ENCODE measurements at places on chromosomes 5 and 9. TPM values are rescaled to one million over a fixed set of nuclear protein-coding genes. Genes with fewer than 3 reads are reported as not detected.

The RFESD gene
- total RNA-seq, result 3.4 TPM

The UBE2QL1 gene
- total RNA-seq, result 0.15 TPM

The MACIR gene
- total RNA-seq, result 9.9 TPM

The GNAQ gene
- total RNA-seq, result 35.6 TPM

The ARL10 gene
- 10.1 TPM for total RNA-seq

The IGIP gene
- total RNA-seq, result 8.1 TPM

The F2R gene
- total RNA-seq, result 114 TPM

The PCDHB5 gene
- total RNA-seq, result 0.81 TPM

The CPEB4 gene
- 78.7 TPM for total RNA-seq

The PCDHB16 gene
- total RNA-seq, result 1.5 TPM

The CAMK4 gene
- 22.3 TPM for total RNA-seq

The BTNL8 gene
- total RNA-seq, result 5.2 TPM

The SNCB gene
- total RNA-seq, result not detected

The IFNA7 gene
- not detected for total RNA-seq

The PRKAA1 gene
- total RNA-seq, result 98.7 TPM

The RGS7BP gene
- 1.2 TPM for total RNA-seq

The N4BP3 gene
- total RNA-seq, result 6.6 TPM

Measured in spleen (tissue), 13 donors.